ENCODE measurements at places on chromosomes 2 and 18. TPM values are rescaled to one million over a fixed set of nuclear protein-coding genes. Genes with fewer than 3 reads are reported as not detected.

DNA sequence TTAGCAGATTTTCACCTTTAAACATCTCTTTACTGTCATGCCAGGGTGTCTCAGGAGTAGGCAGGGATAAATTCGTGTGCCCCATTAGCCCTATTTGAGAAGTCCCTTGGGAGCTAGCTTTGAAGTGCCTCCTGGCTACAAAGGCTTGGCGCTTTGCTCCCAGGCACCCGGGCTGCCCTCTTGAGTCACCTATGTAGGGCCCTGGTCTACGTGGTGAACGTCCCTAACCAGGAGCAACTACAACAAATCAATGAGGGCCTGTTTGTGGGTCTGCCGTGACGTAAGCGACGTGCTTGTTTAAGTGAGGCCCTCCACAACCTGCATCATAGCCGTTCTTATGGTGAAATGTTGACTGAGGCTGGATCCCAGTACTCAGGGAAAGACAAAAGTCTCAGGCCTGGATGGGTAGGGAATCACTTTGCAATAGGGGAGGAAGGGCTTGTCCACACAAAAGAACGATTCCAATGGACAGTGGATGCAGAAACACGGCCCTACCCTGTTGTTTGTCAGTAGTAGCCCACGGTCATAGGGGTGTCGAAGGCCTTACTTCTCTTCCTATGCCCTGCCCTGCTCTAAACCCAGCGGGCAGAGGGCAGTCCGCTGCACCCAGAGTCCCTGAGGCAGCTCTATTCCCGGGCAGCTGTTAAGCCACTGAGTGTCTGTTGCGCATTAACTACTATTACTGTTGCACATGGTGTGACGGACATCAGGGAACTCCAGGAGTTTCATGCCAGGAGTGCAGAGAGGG lies 93.9 kb downstream of the INHBB start:
- H3K4me3 ChIP-seq, result no peak overlapping the region
- no peaks in the 10 kb centered on the region for H3K36me3 ChIP-seq
- DNase-seq, result no peak
- H3K4me1 ChIP-seq, result no peaks in the 10 kb centered on the region
- H3K27me3 ChIP-seq, result peaks cover 24% of the 10 kb centered on the region

GRCh38 chr2:121197369-121198091 lies 87.5 kb downstream of the TFCP2L1 start:
- H3K27me3 ChIP-seq, result no peaks in the 10 kb centered on the region
- H3K4me3 ChIP-seq, result no peak overlapping the region
- H3K36me3 ChIP-seq, result no peaks in the 10 kb centered on the region
- DNase-seq, result no peak

- H3K27me3 ChIP-seq, result no peaks in the 10 kb centered on the region
- H3K4me1 ChIP-seq, result peaks cover 11% of the 10 kb centered on the region
- DNase-seq, result peak; percentile 93
- H3K4me3 ChIP-seq, result peak overlapping the region; percentile 86
- peak overlapping the region; percentile 82 for H3K27ac ChIP-seq
These were observed 467 bp downstream of the PUM2 start for GRCh38 chr2:20350041-20350712.

DNA sequence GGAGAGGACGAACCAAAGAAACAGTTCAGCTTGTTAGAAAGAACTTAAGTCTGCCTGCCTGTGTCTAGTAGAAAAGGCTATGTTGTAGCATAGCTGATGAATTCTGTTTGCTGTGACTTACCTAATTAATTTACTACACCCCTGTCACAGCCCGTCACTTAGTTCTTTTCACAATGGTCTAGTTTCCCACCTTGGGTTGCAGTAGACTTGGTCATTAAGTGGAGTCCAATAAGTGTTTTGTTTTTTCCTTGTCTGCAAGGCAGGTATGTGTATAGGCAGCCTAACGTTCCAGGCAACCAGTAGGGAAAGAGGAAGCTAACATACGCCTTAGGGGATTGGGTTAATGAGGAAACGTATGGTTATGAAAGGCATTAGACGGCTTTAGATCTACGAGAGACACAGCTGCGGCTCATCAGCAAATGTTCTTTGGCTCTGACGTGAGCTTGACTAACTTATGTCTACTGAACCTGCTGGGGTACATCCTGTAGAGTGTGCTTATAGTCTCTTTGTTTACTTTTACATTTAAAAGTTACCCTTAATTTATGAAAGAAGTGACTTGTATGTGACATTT lies 180.1 kb downstream of the PRPF40A start:
- DNase-seq, result peak; percentile 29
- no peak overlapping the region for H3K27ac ChIP-seq
- H3K36me3 ChIP-seq, result no peaks in the 10 kb centered on the region
- H3K27me3 ChIP-seq, result no peaks in the 10 kb centered on the region
- peaks cover 20% of the 10 kb centered on the region for H3K4me1 ChIP-seq

DNA sequence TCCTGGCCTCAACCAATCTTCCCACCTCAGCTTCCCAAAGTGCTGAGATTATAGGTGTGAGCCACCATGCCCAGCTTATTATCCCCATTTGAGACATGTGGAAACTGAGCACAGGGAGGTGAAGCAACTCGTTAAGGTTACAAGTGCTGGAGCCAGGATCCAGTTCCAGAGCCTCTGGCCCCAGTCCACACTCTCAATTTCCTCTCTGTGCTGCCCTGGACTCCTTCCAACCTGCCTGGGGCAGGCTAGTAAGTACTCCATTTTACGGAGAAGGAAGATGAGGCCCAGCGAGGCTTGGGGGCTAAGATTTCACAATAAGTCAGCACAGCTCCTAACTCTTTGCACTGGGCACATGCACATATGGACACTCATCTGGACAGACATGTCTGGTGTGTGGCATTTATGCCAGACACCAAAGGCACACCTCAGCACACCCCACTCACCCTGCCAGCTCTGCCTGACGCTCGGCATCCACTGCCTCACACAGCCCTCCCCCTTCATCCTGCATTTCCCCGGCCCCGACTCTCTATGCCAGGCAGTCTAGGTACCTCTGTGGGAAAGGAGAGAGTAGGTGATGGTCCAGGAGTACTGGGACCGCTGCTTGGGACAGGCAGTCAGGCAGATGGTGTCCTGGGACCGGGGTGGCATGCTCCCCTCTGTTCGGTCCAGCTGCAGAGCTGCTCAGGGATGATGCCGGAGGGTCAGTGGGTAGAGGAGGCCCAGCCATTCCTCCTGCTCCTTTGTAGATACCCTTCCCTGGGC lies 20.5 kb downstream of the CFAP65 start:
- H3K27ac ChIP-seq, result no peak overlapping the region
- H3K36me3 ChIP-seq, result no peaks in the 10 kb centered on the region
- H3K4me1 ChIP-seq, result no peaks in the 10 kb centered on the region
- peak; percentile 57 for DNase-seq
- H3K4me3 ChIP-seq, result no peak overlapping the region

- H3K36me3 ChIP-seq, result peaks cover 23% of the 10 kb centered on the region
- no peaks in the 10 kb centered on the region for H3K27me3 ChIP-seq
- DNase-seq, result no peak
- no peak overlapping the region for H3K4me3 ChIP-seq
- H3K27ac ChIP-seq, result no peak overlapping the region
These were observed 19.6 kb downstream of the ZNF2 start for GRCh38 chr2:95185197-95185596.

DNA sequence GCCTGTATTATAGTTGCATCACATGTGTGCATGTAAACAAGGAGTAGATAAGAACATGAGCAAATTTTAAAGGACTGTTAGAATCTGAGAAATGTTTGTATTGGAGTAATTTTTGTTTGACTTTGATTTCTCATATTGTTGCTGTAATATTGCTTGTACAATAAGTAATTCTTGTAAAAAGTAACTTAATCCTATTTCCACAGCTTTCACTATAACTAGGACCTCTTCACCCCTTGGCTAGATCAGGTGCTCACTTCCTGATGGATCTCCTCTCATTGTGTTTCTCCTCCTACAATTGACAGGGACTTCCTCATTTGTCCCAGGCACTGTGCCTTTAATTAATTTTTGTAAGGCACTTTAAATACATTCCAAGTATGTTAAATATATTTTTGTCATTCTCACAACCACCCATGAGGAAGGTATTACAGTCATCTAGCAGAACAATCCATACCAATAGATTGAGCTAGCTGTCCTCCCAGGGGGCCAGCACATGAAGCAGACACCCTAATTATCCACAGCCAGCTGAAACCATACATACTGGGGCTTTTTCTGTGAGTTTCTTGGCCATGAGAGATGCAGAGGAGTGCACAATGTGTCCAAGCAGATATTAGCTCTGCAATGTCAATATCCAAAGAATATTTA lies 359.5 kb upstream of the ACVR2A start:
- H3K27me3 ChIP-seq, result no peaks in the 10 kb centered on the region
- H3K4me3 ChIP-seq, result no peak overlapping the region
- no peaks in the 10 kb centered on the region for H3K36me3 ChIP-seq
- no peak overlapping the region for H3K27ac ChIP-seq

DNA sequence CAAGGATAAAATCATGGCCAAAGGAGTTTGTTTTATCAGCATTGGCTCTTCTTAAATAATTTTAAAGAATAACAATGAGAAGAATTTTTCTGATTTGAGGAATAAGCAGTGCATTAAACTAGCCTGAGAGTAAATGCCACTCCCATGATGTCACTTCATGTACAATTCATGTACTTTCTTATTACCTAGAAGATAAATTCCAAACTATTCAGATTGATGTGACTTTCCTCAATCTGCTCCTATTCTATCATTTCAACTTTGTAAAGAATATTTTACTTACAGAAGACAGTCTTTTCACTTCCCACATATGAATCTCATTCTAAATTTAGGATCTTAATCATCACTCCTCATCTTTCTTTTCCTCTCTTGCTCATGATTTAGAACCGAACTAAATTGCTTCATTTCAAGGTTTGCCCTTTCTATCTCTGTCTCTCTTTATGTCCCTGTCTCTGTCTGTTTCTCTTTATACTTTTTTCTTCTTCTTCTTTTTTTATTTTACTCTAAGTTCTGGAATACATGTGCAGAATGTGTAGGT lies 1142.0 kb upstream of the PIK3C3 start:
- H3K36me3 ChIP-seq, result no peaks in the 10 kb centered on the region
- no peak overlapping the region for H3K27ac ChIP-seq
- H3K27me3 ChIP-seq, result no peaks in the 10 kb centered on the region
- no peak for DNase-seq

GRCh38 chr2:172446474-172447063 lies 19.2 kb downstream of the ITGA6 start:
- H3K36me3 ChIP-seq, result no peaks in the 10 kb centered on the region
- H3K27me3 ChIP-seq, result no peaks in the 10 kb centered on the region
- no peak for DNase-seq
- peaks cover 28% of the 10 kb centered on the region for H3K4me1 ChIP-seq
- H3K4me3 ChIP-seq, result no peak overlapping the region
- H3K27ac ChIP-seq, result no peak overlapping the region

DNA sequence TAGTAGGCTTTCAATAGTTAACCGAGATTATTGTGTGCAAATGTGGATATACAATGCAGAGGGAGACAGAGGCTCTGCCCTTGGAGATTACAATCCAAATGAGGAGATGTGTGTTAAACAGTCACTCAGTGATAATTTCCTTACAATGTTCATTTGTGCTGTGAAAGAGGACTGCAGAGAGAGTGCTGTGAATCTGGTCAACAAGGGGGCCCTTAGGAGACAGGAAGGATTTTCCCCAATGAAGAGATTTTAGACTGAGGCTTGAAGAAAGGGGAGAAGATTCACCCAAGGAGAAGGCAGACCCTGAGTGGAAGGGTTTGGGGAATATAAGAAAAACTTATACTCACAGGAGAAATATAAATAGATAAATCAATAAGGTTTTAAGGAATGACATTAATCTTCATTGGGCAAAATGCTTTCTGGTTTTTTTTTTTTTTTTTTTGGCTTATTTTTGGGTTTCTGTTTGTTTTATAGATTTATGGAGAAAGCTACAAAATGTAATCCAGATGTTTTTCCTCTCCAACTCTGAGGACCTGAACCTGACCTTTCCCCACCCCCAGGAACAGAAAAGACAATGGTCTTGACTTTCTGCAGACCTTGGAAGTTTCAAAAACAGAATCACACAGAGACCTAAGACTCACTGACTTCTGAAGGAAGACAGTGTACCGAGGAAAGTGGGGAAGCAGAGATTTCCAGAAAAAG lies 151.3 kb upstream of the SERPINE2 start:
- no peak overlapping the region for H3K4me3 ChIP-seq
- no peaks in the 10 kb centered on the region for H3K36me3 ChIP-seq
- no peaks in the 10 kb centered on the region for H3K27me3 ChIP-seq
- no peaks in the 10 kb centered on the region for H3K4me1 ChIP-seq
- peak overlapping the region; percentile 72 for H3K27ac ChIP-seq

- H3K27me3 ChIP-seq, result no peaks in the 10 kb centered on the region
- no peak for DNase-seq
- no peaks in the 10 kb centered on the region for H3K36me3 ChIP-seq
These were observed 37.6 kb upstream of the CLASP1 start for GRCh38 chr2:121686902-121687301.

DNA sequence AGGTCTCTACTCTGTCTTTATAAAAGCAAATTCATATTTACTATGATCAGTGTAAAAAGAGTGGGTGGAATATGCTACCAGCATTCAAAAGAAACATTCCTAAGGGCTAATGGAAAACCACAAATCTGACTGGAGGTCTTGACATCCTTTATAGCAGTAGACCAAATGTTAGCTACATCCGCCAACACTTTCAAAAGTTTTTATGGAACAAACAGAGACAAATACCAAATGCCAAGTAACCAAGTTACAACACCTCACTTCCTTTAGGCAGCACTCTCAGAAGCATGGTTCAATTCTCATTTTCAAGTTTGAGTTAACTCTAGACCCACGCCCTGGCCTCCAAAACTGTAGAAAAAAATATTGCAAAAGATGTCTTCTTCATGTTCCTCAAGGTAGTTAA lies 78.3 kb upstream of the SETBP1 start:
- DNase-seq, result no peak
- no peak overlapping the region for H3K27ac ChIP-seq
- H3K27me3 ChIP-seq, result no peaks in the 10 kb centered on the region
- peaks cover 3% of the 10 kb centered on the region for H3K4me1 ChIP-seq
- no peaks in the 10 kb centered on the region for H3K36me3 ChIP-seq
- no peak overlapping the region for H3K4me3 ChIP-seq

DNA sequence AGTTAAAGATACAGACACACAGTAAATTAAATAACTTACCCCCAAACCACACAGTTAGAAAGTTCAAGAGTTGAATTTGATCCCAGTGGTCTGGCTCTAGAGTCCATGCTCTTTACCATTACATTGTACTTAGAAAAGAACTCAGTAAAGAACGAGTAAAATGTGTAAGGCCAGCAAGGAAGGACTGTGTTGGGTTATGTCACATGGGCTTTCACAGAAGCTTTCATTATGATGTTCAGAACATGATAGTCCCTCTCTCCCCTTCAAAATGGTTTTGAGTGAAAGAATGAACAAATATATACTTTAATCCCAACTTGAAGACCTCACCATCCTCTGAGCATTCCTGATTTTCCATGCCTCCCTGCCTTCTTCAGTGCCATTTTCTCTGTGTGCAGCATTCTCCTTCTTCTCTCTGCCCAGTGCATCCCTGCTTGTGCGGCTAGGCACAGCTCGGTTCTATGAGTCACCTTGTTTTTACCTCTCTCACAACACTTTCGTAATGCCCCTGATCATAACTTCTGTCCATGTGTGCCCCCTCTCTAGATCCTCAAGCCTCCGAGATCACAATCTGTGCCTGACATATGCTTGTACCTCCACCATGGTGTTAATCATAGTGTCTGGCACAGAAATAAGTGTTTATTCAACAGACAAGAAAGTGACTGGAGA lies 22.0 kb downstream of the RASGRP3 start:
- no peak for DNase-seq
- no peak overlapping the region for H3K4me3 ChIP-seq
- H3K36me3 ChIP-seq, result no peaks in the 10 kb centered on the region
- no peak overlapping the region for H3K27ac ChIP-seq
- no peaks in the 10 kb centered on the region for H3K27me3 ChIP-seq

The IL36G gene
- not detected for polyA plus RNA-seq

The EPB41L5 gene
- 5.3 TPM for polyA plus RNA-seq

The DCDC2C gene
- polyA plus RNA-seq, result not detected

The TM4SF20 gene
- 0.03 TPM for polyA plus RNA-seq

The PDCL3 gene
- 32.8 TPM for polyA plus RNA-seq

The ASPRV1 gene
- polyA plus RNA-seq, result 0.23 TPM

All from SK-N-SH (cell line).